ENCODE measurements at places on chromosomes 5 and 9. TPM values are rescaled to one million over a fixed set of nuclear protein-coding genes. Genes with fewer than 3 reads are reported as not detected.
A peak's percentile ranks its signal among the peaks of the same experiment; 100 is the strongest.

- no peak overlapping the region for H3K27ac ChIP-seq
- H3K4me1 ChIP-seq: peaks cover 3% of the 10 kb centered on the region
- H3K27me3 ChIP-seq: peaks cover 1% of the 10 kb centered on the region
- no peak overlapping the region for H3K4me3 ChIP-seq
- DNase-seq: no peak
Observed at GRCh38 chr5:33558489-33558888, 117.7 kb downstream of the TARS1 start.

GRCh38 chr9:33620738-33621439 lies 96.8 kb downstream of the ANKRD18B start:
- H3K36me3 ChIP-seq: no peaks in the 10 kb centered on the region
- peaks cover 5% of the 10 kb centered on the region for H3K4me1 ChIP-seq
- no peak for DNase-seq
- no peak overlapping the region for H3K27ac ChIP-seq
- no peak overlapping the region for H3K4me3 ChIP-seq

DNA sequence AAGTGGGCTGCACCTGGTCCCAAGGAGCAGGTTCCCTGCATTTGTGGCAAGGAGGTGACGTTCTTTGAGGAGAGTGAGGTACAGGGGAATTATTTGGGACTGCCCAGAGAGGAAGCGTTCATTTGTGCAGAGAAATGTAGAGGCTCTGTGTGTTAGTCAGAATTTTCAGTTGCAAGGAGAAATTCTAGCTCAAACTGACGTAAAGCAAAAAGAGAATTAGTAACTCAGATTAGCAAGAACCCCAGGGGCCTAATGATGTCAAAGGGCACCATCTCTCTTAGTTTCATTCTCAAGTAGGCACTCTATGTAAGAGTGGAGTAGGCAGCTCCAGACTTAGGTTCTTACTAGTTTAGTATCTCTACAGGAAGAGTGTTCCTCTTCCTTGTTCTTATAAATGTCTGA lies 2.4 kb upstream of the TXN start:
- DNase-seq: no peak
- peaks cover 6% of the 10 kb centered on the region for H3K27me3 ChIP-seq
- no peak overlapping the region for H3K4me3 ChIP-seq
- H3K36me3 ChIP-seq: peaks cover 10% of the 10 kb centered on the region
- H3K27ac ChIP-seq: no peak overlapping the region

- H3K4me3 ChIP-seq: no peak overlapping the region
- H3K4me1 ChIP-seq: peaks cover 2% of the 10 kb centered on the region
- H3K27me3 ChIP-seq: peaks cover 2% of the 10 kb centered on the region
- DNase-seq: no peak
- H3K36me3 ChIP-seq: no peaks in the 10 kb centered on the region
Observed at GRCh38 chr9:110521206-110521605, 58.3 kb downstream of the SVEP1 start.

- no peaks in the 10 kb centered on the region for H3K36me3 ChIP-seq
- no peak for DNase-seq
- H3K27ac ChIP-seq: no peak overlapping the region
- no peak overlapping the region for H3K4me3 ChIP-seq
Observed at GRCh38 chr5:38827525-38827924, 18.3 kb upstream of the OSMR start.

- no peaks in the 10 kb centered on the region for H3K27me3 ChIP-seq
- H3K4me3 ChIP-seq: no peak overlapping the region
- peaks cover 5% of the 10 kb centered on the region for H3K36me3 ChIP-seq
- peaks cover 17% of the 10 kb centered on the region for H3K4me1 ChIP-seq
- no peak for DNase-seq
Observed at GRCh38 chr9:87629104-87629503, 96.8 kb upstream of the CTSL start.

- peaks cover 17% of the 10 kb centered on the region for H3K27me3 ChIP-seq
- no peak overlapping the region for H3K4me3 ChIP-seq
- H3K27ac ChIP-seq: no peak overlapping the region
- no peak for DNase-seq
- no peaks in the 10 kb centered on the region for H3K4me1 ChIP-seq
- H3K36me3 ChIP-seq: peaks cover 15% of the 10 kb centered on the region
Observed at GRCh38 chr5:143041-143440, 48.3 kb upstream of the LRRC14B start.

- no peak overlapping the region for H3K27ac ChIP-seq
- no peaks in the 10 kb centered on the region for H3K4me1 ChIP-seq
- no peak overlapping the region for H3K4me3 ChIP-seq
- peaks cover 1% of the 10 kb centered on the region for H3K27me3 ChIP-seq
- H3K36me3 ChIP-seq: no peaks in the 10 kb centered on the region
Observed at GRCh38 chr5:147179562-147180147, 55.2 kb upstream of the STK32A start.

DNA sequence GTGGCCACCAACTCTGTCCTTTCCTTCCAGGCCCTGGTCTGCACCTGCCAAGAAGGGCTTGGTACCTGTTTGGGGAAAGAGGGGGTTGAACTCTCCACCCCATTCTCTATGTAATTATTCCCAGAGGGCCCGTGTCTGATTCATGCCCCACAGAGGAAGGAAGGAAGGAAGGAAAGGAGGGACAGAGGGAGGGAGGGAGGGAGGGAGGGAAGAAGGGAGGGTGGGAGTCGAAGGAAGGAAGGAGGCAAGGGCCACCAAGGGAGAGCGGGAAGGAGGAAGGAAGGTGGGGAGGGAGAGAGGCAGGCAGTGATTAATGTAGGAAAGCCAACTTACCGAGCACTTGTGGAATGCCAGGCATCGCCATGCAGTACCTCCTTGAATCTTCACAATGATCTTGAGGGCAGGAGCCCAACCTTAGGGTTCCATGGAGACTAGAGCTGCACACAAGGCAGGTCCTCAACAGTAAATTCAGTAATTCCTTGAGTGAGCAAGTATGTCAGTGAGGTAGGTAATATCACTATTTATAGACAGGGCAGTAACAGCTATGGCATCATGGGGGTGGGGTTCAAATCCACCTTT lies 75.8 kb downstream of the FGF18 start:
- no peak overlapping the region for H3K27ac ChIP-seq
- peaks cover 4% of the 10 kb centered on the region for H3K27me3 ChIP-seq
- H3K36me3 ChIP-seq: no peaks in the 10 kb centered on the region

DNA sequence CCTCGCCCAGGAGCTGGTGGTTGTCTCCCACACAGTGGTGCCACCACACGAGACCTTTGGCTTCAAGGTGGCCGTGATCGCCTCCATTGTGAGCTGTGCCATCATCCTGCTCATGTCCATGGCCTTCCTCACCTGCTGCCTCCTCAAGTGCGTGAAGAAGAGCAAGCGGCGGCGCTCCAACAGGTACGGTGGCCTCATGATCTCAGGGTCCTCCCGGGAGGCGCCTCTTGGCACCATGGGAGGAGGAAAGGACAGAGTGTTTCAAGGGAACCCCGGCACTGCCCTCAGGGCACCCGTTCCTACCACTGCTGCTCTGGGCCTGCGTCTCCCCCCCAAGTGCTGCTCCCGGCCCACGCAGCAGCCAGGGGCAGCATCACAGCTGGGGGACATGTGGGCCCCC lies 18.2 kb upstream of the CARD19 start:
- DNase-seq: no peak
- no peaks in the 10 kb centered on the region for H3K27me3 ChIP-seq
- no peak overlapping the region for H3K27ac ChIP-seq
- H3K36me3 ChIP-seq: no peaks in the 10 kb centered on the region
- H3K4me3 ChIP-seq: no peak overlapping the region

- H3K27me3 ChIP-seq: peaks cover 2% of the 10 kb centered on the region
- no peak for DNase-seq
- H3K4me1 ChIP-seq: peaks cover 10% of the 10 kb centered on the region
- H3K4me3 ChIP-seq: no peak overlapping the region
- H3K36me3 ChIP-seq: peaks cover 9% of the 10 kb centered on the region
- H3K27ac ChIP-seq: peak overlapping the region; percentile 48
Observed at GRCh38 chr5:57219386-57219785, 45.5 kb downstream of the GPBP1 start.

DNA sequence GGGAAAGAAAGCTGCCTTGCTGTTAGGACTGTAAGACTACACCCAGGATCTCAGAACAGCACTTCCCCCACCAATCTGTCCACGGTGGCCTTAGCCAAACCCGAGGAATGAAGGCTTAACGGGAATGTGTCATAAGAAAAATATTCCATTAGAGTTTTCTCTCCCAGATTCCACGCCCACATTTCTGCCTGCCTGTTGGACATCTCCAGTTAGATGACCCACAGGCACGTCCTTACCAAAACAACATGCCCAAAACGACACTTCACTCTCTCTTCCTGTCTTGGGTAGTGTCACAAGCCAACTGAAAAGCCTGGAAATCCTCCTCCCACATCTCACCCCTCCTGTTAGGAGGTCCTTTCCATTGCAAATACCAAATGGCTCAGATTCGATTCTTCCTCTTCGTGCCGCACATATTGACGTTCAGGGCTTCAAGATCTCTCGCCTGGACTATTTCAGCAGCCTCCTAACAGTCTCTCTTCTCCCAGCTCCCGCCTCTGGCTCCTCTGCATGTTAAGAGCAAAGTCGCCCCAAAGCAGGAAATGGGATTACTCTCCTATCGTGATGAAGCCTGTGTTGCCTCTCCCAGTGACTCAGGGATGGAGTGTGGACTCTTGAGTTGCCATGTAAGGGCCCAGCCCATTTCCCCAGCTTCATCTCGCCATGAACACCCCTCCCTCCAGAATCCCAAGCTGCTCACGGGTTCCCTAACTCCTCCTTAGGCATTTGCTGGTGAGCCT lies 159.3 kb downstream of the NR3C1 start:
- H3K27me3 ChIP-seq: peaks cover 4% of the 10 kb centered on the region
- DNase-seq: no peak
- no peak overlapping the region for H3K27ac ChIP-seq
- H3K4me3 ChIP-seq: no peak overlapping the region
- peaks cover 5% of the 10 kb centered on the region for H3K36me3 ChIP-seq
- no peaks in the 10 kb centered on the region for H3K4me1 ChIP-seq

DNA sequence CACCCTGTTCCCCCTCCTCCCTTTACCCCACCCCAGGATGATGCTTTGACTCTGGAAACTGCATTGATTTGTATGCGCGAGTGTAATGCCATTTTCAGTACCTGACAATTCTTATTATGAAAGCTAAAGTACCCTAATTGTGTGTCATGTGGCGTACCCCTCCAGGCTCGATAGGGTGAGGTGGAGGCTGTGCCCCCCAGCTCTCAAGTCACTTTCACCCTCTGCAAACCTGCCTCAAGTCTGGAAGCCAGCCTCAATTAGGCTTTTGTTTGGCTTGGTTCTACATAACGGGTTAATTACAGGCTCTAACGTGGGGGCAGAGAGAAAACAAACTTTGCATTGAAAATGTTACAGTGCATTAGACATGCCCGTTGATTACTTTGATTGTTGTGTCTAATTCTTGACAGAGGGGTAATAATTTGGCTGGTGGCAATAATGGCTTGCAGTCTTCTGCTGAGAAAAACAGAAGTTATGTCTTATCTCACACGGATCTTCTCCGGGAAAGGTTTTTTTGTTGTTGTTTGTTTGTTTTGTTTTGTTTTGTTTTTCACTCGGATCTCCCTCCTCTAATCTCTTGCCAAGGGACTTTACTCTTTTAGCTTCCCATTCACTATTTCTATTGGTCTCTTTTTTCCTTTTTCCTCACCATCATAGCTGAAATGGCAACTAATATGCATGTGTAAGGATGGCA lies 12.6 kb downstream of the ISL1 start:
- no peaks in the 10 kb centered on the region for H3K36me3 ChIP-seq
- H3K4me1 ChIP-seq: peaks cover 18% of the 10 kb centered on the region
- H3K27ac ChIP-seq: no peak overlapping the region
- H3K4me3 ChIP-seq: no peak overlapping the region
- DNase-seq: no peak
- peaks cover 36% of the 10 kb centered on the region for H3K27me3 ChIP-seq

- H3K27ac ChIP-seq: no peak overlapping the region
- peaks cover 9% of the 10 kb centered on the region for H3K36me3 ChIP-seq
- peaks cover 8% of the 10 kb centered on the region for H3K27me3 ChIP-seq
Observed at GRCh38 chr5:140221697-140222223, 46.8 kb downstream of the CYSTM1 start.

GRCh38 chr5:74948031-74948546 lies 81.9 kb upstream of the FAM169A start:
- DNase-seq: no peak
- no peaks in the 10 kb centered on the region for H3K36me3 ChIP-seq
- no peak overlapping the region for H3K4me3 ChIP-seq
- peaks cover 2% of the 10 kb centered on the region for H3K27me3 ChIP-seq

GRCh38 chr5:558326-558725 lies 34.1 kb upstream of the SLC9A3 start:
- no peak overlapping the region for H3K4me3 ChIP-seq
- no peak overlapping the region for H3K27ac ChIP-seq
- peaks cover 22% of the 10 kb centered on the region for H3K27me3 ChIP-seq

DNA sequence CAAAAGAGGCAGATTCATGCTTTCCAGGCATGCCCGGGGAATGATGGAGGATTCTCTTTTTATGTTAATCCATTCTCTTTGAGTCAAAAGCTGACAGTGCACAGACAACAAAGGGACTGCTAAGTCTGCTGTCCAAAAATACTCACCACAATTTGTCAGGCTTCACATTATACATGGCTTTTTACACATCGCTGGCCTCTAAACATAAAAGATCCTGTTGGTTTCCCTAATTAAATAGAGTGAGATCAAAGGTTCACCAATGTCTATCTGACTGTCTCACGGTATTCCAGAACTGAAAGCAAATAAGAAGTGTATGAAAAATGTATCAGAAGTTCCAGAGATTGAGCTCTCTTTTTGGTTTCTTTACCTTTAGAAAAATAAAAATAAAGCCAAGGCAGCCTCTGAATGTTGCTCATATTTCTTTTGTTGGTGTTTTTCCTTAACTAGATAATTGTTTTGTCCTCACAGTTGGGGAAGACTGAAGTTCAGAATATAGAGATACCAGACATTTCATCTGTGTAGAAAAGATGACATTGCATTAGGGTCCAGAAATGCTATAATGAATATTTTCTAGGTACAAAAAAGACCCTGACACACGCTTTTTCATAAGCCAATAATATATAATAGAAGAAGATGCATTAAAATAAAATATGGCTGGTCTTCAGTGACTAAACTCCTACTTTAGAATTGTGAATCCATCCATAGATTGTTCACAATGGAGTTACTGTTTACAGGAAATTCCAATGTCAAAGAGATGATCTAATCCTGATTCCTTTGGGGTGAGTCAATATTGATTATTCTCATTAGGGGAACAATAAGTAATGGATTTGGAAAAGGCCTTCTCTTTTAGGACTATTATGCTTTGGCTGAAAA lies 688.2 kb upstream of the CDH6 start:
- DNase-seq: no peak
- no peaks in the 10 kb centered on the region for H3K36me3 ChIP-seq
- peaks cover 7% of the 10 kb centered on the region for H3K4me1 ChIP-seq
- no peaks in the 10 kb centered on the region for H3K27me3 ChIP-seq
- H3K4me3 ChIP-seq: no peak overlapping the region

- no peaks in the 10 kb centered on the region for H3K27me3 ChIP-seq
- no peak overlapping the region for H3K4me3 ChIP-seq
- H3K27ac ChIP-seq: no peak overlapping the region
- peaks cover 15% of the 10 kb centered on the region for H3K4me1 ChIP-seq
- DNase-seq: no peak
Observed at GRCh38 chr5:32155211-32155610, 18.9 kb downstream of the GOLPH3 start.

GRCh38 chr5:84113246-84114105 lies 271.2 kb downstream of the EDIL3 start:
- peaks cover 2% of the 10 kb centered on the region for H3K27me3 ChIP-seq
- no peak overlapping the region for H3K4me3 ChIP-seq
- no peak for DNase-seq
- no peak overlapping the region for H3K27ac ChIP-seq
- H3K36me3 ChIP-seq: no peaks in the 10 kb centered on the region

The FBLL1 gene
- total RNA-seq: 0.51 TPM

The RABGAP1 gene
- 58.2 TPM for total RNA-seq

The FOXI1 gene
- 2.2 TPM for total RNA-seq

The IL13 gene
- not detected for total RNA-seq

The RAPGEF6 gene
- 16.9 TPM for total RNA-seq

The NRARP gene
- 170 TPM for total RNA-seq

The CER1 gene
- total RNA-seq: 5.2 TPM

The FOCAD gene
- total RNA-seq: 57.2 TPM

All from endothelial cell (in vitro differentiated cells).